ENCODE measurements at places on chromosomes 1 and 21.

DNA sequence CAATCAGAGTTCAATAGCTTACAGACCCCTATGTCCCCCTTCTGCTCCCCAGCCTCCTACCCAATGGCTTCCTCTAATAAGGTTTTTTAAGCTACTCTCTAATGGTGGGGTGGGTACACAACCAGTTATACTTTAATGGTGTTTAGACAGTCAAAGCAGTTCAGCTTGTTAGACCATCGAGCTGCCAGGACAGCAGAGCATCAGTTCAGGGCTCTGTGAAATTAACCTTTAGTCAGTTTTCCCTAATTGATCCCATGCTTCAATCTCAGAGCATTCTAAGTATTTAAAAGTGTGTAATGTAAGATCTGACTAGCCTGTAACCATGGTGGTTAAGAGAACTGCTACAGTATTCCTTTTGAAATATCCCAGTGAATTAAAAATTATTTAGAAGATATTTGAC lies 107.2 kb upstream of the ZNF644 start:
- DNase-seq: no peak

- no peak for DNase-seq
Observed at GRCh38 chr1:70671006-70671405, 259.9 kb downstream of the CTH start.

DNA sequence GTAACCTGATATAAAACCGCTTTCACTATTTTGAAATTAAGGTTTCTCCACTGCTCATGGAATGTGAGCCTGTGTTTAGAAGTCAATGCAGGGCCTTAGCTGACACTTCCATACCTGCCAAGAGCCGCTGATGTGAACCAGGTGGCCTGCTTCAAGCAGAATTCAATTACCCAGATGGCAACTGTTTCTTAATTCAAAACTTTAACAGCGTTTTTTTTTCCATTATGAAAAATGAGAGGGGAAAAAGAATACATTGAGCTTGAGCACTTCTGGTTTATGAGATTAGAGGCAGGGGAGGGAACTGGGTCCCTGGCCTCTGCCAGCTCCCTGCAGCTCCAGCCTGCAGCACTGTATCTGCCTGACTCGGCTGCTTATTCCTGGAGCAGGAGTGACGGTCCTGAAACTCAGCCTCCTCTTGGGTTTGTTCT lies 7.7 kb upstream of the ATP1A1 start:
- DNase-seq: no peak

- DNase-seq: no peak
Observed at GRCh38 chr1:94265906-94266305, 28.5 kb upstream of the ARHGAP29 start.

GRCh38 chr1:193438312-193438711 lies 251.9 kb upstream of the B3GALT2 start:
- DNase-seq: no peak

Data from left colon (tissue), 2 donors.